ENCODE measurements at places on chromosomes 13 and 19. TPM values are rescaled to one million over a fixed set of nuclear protein-coding genes. Genes with fewer than 3 reads are reported as not detected.

DNA sequence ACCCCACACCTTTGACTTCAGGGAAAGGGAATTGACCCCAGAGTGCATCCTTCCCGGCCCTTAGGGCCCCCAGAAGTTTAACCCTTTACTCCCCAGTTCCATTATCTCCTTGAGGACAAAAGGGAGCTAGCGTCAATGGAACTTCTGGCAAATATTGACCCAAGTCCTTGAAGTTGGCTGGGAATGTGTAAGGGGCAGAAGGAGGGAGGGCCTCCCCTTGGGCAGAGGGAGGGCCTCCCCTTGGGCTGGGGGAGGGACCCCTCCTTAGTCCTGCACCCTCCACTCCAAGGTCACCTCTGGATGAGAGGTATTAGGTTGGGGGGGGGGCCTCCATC, 3.0 kb upstream of the TMEM59L start:
- no peaks in the 10 kb centered on the region for H3K36me3 ChIP-seq
- H3K4me1 ChIP-seq = peaks cover 32% of the 10 kb centered on the region
- no peak overlapping the region for H3K27ac ChIP-seq
- H3K4me3 ChIP-seq = no peak overlapping the region
- peaks cover 66% of the 10 kb centered on the region for H3K27me3 ChIP-seq
- no peak for DNase-seq

DNA sequence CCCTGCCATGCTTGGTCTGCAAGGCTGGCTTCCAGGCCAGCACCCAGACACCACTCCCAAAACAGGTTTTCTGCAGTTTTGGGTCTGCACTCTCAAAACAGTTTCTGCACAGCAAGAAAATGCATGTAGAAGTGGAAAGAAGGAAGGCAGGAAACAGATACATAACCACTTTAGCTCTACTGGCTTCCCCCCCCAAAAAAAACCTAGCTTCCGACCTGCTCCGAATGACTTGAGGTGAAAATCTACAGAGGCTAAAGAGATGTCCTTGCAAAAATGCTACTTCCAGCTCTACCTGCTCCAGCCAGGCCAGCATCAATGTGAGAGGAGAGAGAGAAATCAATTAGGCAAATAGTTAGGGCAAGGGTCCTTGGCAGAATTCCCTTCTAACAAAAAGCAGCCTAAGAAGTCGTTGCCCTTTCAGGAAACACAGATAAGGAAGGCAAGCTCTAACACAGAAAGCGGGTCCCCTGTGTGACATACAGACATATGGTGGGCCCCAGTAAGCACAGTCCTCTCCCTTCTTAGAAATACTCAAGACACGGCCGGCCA, 3.4 kb downstream of the C19orf12 start:
- H3K27ac ChIP-seq = peak overlapping the region; percentile 47
- H3K4me3 ChIP-seq = no peak overlapping the region
- H3K36me3 ChIP-seq = peaks cover 20% of the 10 kb centered on the region
- no peak for DNase-seq

- H3K36me3 ChIP-seq = no peaks in the 10 kb centered on the region
- no peaks in the 10 kb centered on the region for H3K27me3 ChIP-seq
- peak overlapping the region; percentile 45 for H3K27ac ChIP-seq
- H3K4me1 ChIP-seq = peaks cover 19% of the 10 kb centered on the region
These were observed 2.7 kb upstream of the ZBTB7A start for GRCh38 chr19:4069331-4069959.

- no peaks in the 10 kb centered on the region for H3K4me1 ChIP-seq
- no peaks in the 10 kb centered on the region for H3K36me3 ChIP-seq
- peaks cover 3% of the 10 kb centered on the region for H3K27me3 ChIP-seq
These were observed 127.8 kb upstream of the SPACA7 start for GRCh38 chr13:112248406-112248760.

CFD gene
- total RNA-seq = 0.63 TPM

All from activated CD4-positive, alpha-beta memory T cell treated with anti-CD3 and anti-CD28 coated beads for 36 hours (primary cell).